Activated T-cell treated with anti-CD3 and anti-CD28 coated beads, Interleukin-2, amount 50 U/mL, for 24 hours (primary cell): ENCODE measurements at places on chromosomes 1 and 21.
A peak's percentile ranks its signal among the peaks of the same experiment; 100 is the strongest.

GRCh38 chr1:118650107-118650807 lies 337.9 kb downstream of the TBX15 start:
- no peaks in the 10 kb centered on the region for H3K36me3 ChIP-seq
- H3K4me1 ChIP-seq, result no peaks in the 10 kb centered on the region
- H3K27ac ChIP-seq, result no peak overlapping the region
- no peak overlapping the region for H3K4me3 ChIP-seq
- no peak for DNase-seq

GRCh38 chr21:36749935-36750575 lies 51.1 kb downstream of the SIM2 start:
- no peak overlapping the region for H3K4me3 ChIP-seq
- H3K27ac ChIP-seq, result no peak overlapping the region
- DNase-seq, result no peak
- peaks cover 30% of the 10 kb centered on the region for H3K36me3 ChIP-seq
- H3K27me3 ChIP-seq, result peaks cover 45% of the 10 kb centered on the region

DNA sequence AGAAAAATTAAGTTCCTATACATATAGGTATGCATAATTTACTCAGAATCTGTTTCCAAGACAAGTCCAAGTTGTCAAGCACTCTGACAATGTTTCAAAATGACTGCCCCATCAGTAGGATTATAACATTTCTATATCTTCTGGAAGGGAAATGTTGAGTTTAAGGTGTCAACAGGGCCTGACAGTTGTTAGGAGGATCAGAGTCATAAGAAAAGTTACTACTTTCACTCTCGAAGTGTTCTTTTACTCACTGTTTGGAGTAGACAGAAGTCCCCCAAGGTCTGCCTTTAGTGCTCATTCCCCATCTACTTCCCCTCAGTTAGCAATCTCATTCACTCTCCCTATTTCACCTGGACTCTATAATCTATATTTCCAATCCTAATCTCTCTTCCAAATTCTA lies 20.6 kb upstream of the MAGI3 start:
- H3K36me3 ChIP-seq, result no peaks in the 10 kb centered on the region
- H3K4me1 ChIP-seq, result peaks cover 14% of the 10 kb centered on the region
- no peak for DNase-seq
- H3K4me3 ChIP-seq, result no peak overlapping the region

- H3K27me3 ChIP-seq, result no peaks in the 10 kb centered on the region
- peaks cover 51% of the 10 kb centered on the region for H3K36me3 ChIP-seq
- peak overlapping the region; percentile 11 for H3K4me3 ChIP-seq
- peak; percentile 50 for DNase-seq
Observed at GRCh38 chr1:39230261-39231190, 26.0 kb downstream of the MACF1 start.

DNA sequence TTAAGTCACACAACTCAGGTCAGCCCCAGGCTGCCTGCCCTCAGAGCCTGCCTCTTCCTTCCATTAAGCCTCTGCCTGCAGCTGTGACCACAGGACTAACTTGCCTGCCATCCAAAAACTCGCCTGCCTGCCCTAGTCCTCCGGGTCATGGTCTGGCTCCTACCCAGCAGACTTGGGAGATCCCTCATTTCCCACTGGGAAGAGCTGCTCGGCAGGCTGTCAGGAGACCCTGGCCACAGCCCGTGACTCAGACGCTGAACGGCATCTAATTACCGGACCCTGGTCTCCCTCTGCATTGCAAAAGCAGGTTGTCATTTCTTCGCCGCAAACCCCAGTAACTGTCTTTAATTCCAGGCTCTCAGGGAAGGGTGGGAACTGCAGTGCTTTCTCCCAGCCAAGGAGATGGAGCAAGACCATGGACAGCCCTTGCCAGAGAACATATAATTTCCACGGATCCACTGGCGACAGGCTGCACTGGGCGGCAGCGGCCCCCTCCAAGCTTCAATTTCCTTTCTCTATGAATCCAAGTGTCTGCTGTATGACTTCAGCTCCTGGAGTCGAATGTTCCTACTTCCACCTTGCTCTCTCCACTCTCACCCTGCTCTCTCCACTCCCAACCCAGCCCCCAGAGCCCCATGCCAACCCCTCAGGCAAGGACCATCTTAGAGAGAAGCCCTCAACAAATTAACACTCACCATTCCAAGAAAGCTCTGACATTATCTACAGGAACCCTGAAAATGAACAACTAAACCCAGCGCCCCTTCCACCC lies 20.4 kb downstream of the OLFML2B start:
- H3K4me1 ChIP-seq, result peaks cover 10% of the 10 kb centered on the region
- peaks cover 11% of the 10 kb centered on the region for H3K27me3 ChIP-seq
- no peak for DNase-seq
- no peaks in the 10 kb centered on the region for H3K36me3 ChIP-seq

DNA sequence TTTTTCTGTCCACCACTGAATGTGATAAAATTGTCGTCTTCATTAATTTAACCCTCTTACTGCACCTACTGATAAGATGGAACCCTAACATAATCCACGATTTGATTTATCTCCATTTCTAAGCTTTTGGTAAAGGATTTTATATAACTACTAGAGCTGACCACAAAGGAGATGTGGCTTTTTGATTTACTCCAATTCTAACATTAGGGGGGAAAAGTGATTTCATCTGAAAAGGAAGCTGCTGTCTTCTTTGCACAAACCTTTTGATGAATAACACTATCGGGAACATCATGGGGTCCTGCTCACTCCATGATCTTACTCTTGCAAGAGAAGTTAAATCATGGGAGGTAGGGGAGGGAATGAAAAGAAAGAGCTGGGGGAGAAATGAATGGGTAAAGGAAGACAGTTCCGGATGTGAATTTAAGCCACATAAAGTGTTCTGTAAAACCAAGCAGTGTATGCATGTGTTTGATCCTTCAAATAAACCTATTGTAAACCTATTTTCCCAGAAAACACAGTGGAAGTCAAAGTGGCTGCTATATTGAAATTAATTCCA lies 161.8 kb downstream of the GABPA start:
- DNase-seq, result no peak
- H3K4me3 ChIP-seq, result no peak overlapping the region
- H3K27ac ChIP-seq, result no peak overlapping the region
- H3K4me1 ChIP-seq, result peaks cover 11% of the 10 kb centered on the region
- H3K27me3 ChIP-seq, result no peaks in the 10 kb centered on the region
- peaks cover 36% of the 10 kb centered on the region for H3K36me3 ChIP-seq

DNA sequence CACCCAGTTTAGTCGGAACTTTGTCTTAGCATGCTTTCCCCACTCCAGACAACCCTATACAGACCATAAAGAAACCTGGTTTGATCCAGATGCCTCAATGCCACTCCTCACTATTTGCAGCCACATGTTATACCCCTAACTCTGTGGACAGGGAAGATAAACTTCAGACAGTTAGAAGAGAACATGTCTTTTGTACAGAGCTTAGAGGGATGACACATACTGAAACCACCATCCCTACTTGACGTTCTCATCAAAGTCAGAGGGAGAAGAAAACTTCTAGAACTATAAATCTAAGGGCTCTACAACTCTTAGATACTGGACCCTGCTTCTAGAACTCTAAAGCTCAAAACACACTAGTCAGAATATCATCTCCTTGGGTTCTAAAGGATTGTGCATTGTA lies 3.7 kb downstream of the SYT6 start:
- H3K27ac ChIP-seq, result no peak overlapping the region
- no peak for DNase-seq
- H3K36me3 ChIP-seq, result no peaks in the 10 kb centered on the region
- peaks cover 69% of the 10 kb centered on the region for H3K27me3 ChIP-seq
- peaks cover 10% of the 10 kb centered on the region for H3K4me1 ChIP-seq

- DNase-seq, result no peak
- peaks cover 11% of the 10 kb centered on the region for H3K4me1 ChIP-seq
- H3K36me3 ChIP-seq, result no peaks in the 10 kb centered on the region
- no peak overlapping the region for H3K4me3 ChIP-seq
- no peak overlapping the region for H3K27ac ChIP-seq
- H3K27me3 ChIP-seq, result no peaks in the 10 kb centered on the region
Observed at GRCh38 chr1:98992844-98993243, 11.8 kb downstream of the PLPPR5 start.

DNA sequence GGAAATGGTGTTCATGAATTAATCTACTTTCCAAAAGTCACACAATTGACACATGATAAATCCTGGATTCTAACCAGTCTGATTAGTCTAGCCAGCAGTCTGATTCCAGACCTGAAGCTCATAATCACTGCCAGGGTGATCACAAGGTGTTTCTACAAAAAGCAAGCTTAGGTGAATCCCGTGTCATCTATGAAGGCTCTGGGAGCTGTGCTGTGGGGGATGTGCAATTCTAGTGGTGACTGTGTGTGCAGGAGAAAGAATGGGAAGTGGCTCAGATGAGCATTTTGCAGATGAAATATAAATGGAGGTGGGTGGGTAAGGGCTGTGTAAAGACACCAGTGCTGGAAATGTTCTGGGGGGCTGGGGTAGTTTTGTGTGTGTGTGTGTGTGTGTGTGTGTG lies 1.8 kb upstream of the NPPB start:
- H3K27ac ChIP-seq, result no peak overlapping the region
- DNase-seq, result no peak
- no peaks in the 10 kb centered on the region for H3K36me3 ChIP-seq
- peaks cover 7% of the 10 kb centered on the region for H3K4me1 ChIP-seq

GRCh38 chr1:11934302-11935056 lies at the start of gene PLOD1:
Gene PLOD1 (plus strand): TSS chr1:11934717. CDS start chr1:11934780, 63 bp downstream.
- DNase-seq, result peak; percentile 94
- no peaks in the 10 kb centered on the region for H3K27me3 ChIP-seq
- peaks cover 9% of the 10 kb centered on the region for H3K4me1 ChIP-seq

GRCh38 chr1:151327903-151328674 lies 873 bp upstream of the PI4KB start:
- H3K36me3 ChIP-seq, result peaks cover 42% of the 10 kb centered on the region
- H3K27ac ChIP-seq, result peak overlapping the region; percentile 98
- H3K4me3 ChIP-seq, result peak overlapping the region; percentile 89
- H3K27me3 ChIP-seq, result no peaks in the 10 kb centered on the region

DNA sequence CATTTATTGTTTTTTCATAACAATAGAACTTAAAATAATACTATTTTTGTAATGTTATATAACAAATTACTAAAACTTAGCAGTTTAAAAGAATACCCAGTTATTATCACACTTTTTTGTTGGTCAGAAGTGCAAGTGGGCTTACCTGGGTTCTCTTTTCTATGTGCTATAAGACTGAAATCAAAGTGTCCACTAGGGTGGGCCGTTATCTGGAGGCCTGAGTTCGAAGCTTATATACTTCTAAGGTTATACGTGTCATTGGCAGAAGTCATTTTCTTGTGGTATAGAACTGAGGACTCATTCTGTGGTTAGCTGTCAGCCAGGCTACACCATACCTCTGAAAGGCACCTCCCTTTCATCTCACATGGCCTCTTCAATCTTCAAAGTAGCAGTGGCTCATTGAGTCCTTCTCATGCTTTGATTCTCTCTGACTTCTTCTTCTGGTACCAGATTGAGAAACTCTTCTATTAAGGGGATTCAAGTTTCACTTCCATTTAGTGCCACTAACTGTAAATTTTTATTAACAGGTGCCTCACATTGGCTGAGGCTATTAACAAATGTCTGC lies 414.3 kb downstream of the AMY1C start:
- DNase-seq, result no peak
- H3K4me3 ChIP-seq, result no peak overlapping the region
- no peaks in the 10 kb centered on the region for H3K36me3 ChIP-seq
- no peaks in the 10 kb centered on the region for H3K4me1 ChIP-seq
- H3K27me3 ChIP-seq, result no peaks in the 10 kb centered on the region

DNA sequence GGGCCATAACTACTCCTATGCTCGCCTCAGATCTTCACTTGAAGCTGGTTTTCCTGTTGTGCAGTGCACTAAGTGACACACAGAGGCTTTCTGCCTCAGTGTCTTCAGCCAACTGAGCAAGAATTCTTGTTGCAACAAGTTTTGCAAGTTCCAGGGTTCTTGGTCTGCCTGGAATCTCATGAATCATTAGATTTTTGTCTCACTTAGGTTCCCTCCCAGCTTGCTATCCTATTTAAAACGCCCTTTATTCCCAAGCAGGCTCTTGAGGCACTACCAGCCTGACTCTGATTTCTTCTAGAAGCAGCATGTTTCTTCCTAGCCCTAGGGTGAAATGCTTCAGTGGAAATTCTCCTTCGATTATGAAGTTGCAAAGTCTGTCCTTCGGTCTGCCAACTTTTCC lies 158.8 kb downstream of the C1orf21 start:
- H3K36me3 ChIP-seq, result no peaks in the 10 kb centered on the region
- H3K27ac ChIP-seq, result no peak overlapping the region
- peaks cover 7% of the 10 kb centered on the region for H3K27me3 ChIP-seq
